ENCODE measurements at places on chromosomes 12 and 14.

DNA sequence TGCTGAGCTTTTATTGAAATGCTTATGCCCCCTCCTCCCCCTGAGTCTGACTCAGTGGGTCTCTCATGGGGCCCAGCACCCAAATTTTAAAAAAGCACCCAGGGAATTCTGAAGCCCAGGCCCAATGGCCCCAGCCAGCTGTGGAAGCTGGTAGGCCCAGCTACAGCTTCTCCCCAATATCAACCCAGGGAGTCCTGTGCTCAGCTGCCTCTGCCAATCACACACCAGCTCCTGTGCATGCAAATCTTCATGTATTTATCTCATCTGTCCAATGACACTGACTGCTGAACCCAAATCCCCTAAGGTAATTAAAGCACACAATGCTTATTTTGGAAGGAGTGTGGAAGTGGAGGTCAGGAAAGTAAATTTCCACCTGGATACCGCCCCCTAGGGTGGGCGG, 76.3 kb downstream of the CCDC88C start:
- DNase-seq, result no peak

- DNase-seq, result no peak
These were observed 368.4 kb downstream of the ATP23 start for GRCh38 chr12:58309806-58310205.

DNA sequence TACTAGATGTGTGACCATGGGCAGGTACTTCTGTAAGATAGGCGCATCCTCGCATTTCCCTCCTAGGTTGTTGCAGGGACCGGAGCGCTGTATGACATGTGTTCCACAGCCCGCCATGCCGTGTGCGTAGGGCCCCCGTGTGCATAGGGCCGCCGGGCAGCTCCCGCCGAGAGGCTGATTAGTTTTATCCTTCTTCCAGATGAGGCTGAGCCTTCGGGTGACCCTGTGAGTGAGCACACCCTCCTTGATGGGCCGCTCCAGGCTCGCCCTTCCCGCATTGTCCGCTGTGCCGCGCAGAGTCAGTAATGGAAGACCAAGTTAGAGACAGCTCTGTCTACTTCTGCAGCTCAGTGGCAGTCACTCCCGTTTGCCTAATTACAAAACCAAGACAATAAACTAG, 72.9 kb upstream of the DYNC1H1 start:
- DNase-seq, result no peak

DNA sequence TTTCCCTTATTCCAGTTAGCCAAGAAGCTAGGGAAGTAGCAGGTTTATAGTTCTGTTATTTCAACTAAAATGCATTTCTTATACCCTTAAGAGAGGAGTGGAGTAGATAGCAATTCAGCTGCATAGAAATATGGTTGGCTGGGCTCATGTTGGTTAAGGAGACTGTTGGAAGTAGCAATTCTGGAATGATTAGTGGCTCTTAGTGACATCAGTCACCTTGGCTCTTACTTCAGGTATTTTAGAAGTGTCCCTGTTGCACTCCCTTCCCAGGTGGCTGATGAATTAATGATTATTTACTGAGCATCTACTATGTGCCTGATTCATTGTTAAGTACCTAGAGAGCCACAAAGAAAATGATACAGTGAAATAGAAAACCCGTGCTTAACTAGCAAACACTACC, 128.1 kb downstream of the MGST1 start:
- no peak for DNase-seq

GRCh38 chr14:93318927-93319326, 13.9 kb downstream of the BTBD7 start:
- no peak for DNase-seq

All from NCI-H1092 (cell line).